ENCODE measurements at places on chromosomes 2 and 18.

DNA sequence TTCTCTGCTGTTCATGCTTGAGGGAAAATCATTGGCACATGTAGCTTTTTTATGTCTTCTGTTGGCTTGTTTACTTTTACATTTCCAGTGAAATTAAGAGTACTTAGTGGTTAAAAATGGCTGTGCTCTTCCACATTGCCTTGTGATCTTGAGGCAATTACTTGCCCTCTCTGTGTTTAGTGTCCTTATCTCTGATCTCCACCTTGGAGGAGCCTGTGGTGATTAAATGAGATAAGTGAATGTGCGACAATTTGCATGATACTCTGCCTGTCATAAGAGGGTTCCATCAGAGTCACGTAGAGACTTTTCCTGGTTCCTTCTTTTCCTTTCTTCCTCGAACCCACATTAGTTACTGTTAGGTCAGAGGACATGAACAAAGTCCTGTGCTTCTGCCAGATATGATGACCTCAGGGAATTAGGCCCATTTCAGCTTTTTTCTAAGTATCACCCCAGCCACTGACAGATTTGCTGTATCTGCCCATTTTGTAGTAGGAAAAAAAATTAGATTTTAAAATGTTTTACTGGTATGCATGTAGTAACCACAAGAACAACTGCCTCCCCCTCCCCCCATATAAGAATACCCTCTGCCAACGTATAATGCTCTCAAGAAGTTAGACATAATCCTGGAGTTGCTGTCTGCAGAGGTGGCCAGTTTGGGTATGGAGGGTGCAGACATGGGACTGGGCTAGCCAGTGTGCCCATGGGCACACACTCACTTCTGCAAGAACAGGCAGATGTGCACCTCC, 51.9 kb downstream of the TET3 start:
- DNase-seq, result no peak

- DNase-seq, result no peak
These were observed 157.3 kb downstream of the CTNNA2 start for GRCh38 chr2:79670198-79670597.

- no peak for DNase-seq
These were observed 518.3 kb upstream of the PIK3C3 start for GRCh38 chr18:41436772-41437171.

- no peak for DNase-seq
These were observed 39.8 kb upstream of the TMEM178A start for GRCh38 chr2:39625927-39626270.

GRCh38 chr18:74326231-74326630, 10.6 kb downstream of the C18orf63 start:
- no peak for DNase-seq

DNA sequence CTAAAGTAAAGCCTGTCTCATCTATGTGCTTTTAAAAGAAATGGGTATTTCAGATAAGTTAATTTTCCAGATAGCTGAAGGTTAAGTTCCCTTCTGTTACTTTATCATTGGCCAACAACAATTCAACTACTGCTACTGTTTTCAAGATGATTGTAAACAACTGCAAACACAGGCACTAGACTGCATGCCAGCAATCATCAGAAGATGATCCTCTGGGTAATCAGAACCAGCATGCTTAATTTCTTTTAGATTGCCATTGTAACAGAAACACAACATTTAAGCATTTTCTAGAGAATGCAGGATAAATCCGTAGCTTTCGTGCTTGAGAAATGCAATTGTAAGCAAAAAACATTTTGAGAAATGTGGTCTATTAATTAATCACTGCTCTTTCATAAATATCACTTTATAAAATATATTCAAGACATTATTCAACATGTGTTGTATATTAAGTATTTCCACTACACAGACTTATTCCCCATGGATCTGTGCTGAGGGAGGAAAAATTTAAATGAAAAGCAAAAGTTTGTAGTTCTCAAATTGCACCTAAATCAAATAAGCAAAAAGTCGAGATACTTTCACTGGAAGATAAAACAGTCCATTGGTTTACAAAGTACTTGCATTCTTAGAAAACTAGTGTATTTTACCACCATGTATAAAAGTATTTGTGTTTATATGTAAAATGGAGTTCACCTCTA, 133.7 kb downstream of the ATL2 start:
- DNase-seq, result no peak

GRCh38 chr2:173216668-173217067, 138.0 kb upstream of the CDCA7 start:
- no peak for DNase-seq

- peak; percentile 77 for DNase-seq
These were observed 1.7 kb upstream of the CTDSP1 start for GRCh38 chr2:218397820-218398436.

DNA sequence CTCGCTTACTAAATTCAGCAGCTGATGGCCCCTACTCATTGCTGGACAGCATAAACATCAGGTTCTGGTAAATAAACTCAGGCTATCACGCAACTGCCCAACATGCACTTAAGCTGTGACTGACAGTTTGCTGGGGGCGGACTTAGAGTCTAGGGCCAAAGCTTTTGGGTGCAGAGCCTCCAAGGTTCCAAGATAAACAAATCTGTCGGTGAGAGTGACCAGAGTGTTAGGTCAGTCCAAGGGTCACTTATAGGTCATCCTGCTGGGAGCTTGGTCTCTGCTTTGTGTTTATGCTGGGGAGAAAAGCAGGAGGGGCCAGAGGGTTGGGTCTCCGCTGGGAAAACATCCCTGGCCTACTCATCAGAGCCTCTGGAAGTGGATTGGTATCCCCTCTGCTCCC, 188.6 kb upstream of the GATA6 start:
- DNase-seq, result no peak

DNA sequence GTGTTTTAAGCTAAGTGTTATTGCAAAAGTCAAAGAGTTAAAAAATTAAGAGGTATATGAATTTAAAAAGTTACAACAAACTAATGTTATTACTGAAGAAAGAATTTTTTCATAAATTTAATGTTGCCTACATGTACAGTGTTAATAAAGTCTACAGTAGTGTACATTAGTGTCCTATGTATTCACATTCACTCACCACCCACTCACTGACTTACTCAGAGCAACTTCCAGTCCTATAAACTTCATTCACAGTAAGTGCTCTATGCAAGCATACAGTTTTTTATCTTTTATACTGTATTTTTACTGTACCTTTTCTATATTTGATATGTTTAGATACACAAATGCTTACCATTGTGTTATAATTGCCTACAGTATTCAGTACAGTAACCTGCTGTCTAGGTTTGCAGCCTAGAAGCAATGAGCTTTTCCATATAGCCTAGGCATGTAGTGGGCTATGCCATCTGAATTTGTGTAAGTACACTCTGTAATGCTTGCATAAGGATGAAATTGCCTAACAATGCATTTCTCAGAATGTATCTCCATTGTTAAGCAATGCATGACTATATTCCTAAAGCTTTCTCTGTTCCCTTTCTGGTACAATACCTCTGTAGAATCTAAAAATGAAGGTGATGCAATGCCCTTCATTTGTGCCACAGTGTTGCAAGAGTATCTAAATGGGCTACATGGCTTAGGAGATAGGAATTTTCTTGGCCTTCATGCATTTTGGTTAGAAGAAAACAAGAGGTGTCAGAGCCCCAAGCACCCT, 370.8 kb upstream of the NT5C1B start:
- DNase-seq, result no peak

All from activated CD8-positive, alpha-beta memory T cell treated with anti-CD3 and anti-CD28 coated beads for 24 hours (primary cell).